Right atrium auricular region (tissue), 2 donors: ENCODE measurements at places on chromosomes 16 and 17.

GRCh38 chr17:48915459-48916282 is 7.5 kb downstream of the UBE2Z start:
- DNase-seq = no peak

- DNase-seq = no peak
Measured at GRCh38 chr17:6444571-6445335, 498 bp downstream of the PIMREG start.

DNA sequence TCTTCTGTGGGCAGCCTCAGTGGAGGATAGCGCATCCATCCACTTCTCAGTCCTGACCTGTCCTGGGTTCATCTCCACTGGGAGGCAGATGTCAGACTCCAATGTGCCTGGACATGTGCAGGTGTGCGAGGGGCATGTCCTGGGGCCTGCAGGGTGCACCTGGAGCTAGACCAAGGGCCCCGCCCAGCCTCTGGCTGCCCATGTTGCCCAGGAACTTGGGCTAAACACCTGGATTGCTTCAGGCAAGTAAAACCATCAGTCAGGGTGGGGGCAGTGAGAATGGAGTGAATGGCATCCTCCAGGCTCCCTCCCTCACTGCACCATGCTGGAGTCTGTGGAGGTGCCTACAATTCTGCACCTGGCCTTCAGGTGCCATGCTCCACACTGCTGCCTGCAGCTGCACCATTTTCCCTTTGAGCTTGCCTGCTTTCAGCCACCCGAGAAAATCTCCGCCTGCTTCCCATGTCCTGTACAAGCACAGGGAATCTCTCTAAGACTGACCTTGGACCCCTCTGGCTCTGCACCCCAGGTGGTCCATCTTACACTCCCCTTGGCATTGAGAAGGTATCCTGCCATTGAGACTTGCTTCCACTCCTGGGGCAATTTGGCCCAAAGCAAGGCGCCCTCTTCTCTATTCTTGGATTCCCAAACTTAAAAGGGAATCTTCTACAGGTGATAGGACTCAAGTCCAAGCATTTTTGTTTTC is 2.1 kb upstream of the MFSD6L start:
- DNase-seq = no peak

DNA sequence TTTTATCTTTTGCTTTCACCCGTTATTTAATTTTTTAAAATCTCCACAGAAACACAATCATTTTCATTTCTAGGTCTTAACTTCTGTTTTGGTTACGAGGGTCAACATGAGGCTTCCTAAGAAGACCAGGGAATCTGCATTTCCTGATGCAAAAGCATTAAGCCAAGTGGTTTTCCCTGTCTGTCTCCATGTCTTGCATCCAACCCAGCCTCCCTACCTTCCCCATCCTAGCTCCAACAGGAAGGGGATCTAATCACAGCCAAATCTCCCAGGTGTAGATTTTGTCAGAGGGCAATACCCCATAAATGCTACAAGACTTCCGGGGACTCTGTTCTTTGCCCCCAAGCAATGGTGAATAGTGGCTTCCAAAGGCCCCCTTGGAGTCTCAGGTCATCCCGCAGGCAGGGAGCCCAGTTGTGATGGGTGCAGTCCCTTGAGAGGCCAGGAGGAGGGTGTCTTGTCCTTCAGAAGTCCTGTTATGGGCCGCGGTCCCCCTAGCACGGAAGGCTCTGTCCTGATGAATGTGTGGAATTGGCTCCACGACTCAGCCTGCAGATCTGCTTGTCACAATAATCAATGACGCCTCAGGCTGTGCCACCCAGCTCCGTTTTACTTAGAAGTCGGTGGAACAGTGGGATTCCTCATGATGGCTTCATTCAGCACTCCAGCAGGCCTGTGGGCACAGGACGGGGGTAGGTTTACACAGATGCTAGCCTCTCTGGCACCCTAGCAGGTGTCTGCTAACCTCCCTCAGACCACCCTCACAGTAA is 141.1 kb downstream of the RGS9 start:
- DNase-seq = peak; percentile 48

DNA sequence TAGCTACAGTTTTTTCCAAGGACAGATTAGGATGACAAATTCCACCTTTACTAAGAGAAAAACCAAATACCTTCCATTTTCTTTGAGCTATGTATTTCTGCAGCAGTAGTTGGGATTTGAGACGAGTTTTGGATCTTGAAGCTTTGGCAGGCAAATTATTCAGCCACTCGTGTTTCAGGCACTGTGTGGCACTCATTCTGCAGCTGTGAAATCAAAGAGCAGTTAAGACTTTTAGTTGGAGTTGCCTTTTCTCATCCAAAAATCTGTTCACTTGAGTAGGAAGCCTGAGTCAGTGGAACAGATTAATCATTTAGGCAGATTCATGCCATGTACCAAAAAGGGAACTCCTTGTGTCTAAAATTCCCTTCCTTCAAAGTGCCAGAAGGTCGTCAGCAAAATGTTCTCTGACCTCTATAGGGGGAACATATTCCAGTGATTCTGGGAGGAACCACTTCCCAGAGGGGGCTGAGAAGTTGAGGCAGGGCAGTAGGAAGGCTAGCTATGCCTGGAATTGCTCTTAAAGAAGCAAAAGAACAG is 20.1 kb downstream of the ORC6 start:
- no peak for DNase-seq

DNA sequence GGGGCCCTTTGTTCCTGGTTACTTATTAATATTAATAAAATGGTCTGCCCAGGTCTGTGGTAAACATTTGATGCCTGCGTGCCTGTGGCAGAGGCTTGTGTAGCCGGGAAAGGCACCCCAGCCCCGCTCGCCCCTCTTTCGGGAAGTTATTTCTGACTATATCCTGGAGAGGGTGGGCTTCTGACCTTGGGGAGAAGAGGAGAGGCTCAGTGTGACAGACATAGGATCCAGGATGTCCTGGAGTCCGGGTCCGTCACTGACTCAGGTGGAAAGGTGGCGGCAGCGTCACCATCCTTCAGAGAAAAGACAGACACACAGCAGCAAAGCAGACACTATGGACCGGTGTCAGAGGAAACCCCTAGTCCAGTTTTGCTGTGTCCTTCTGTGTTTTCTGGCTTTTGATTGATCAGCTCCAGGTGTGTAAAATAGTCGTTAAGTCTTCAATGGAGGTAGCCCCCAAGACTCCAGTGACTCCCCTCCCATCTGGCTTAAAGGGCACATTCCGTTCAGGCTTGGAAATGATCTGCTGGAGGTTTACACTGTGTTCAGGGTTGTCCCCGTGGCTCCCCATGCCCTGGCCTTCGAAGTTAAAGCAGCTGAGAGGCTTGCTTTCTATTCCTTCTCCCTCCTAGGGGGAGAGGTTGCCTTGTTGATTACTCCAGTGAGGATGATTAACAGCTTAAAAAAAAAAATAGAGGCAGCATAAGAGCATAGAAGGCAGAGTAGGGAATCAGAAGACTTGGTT is 81.6 kb downstream of the CCDC182 start:
- no peak for DNase-seq
